AG10803 (cell line): ENCODE measurements at places on chromosomes 2 and 18.

DNA sequence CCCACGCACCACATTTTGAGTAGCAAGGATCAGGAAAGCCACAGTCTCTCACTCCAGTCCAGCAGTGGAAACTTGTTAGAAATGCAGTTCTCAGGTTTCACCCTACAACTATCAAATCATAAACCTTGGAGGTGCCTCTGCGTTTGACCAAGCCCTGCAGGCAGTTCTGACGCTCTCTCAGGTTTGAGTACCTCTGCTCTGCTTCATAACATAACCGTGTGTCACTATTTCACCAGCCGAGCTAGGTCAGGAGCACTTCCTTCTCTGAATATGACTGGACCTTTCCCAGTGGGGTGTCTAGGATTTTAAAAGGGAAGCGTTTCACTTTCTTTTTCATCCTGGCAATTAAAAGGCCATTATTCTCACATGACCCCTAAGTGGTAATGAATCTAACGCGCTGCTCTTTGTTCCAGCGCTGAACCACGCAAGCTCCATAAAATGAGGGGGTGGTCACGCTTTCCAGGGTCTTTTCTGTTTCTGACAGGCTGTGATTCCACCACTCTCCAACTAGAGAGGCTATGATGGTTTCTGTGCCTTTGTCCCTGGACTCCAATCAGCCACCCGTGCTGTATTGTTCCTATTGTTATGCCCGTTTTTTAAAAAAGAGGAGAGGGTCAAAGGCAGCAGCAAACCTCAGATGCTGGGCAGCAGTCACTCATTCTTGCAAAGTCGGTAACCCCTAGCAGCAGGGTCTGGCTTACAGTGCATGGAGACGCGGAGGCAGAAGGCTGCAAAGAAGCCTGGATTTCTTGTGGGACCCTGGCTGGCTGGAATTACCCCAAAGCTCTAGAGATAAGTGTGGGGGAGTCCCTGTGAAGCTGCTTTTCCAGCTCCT, 75.2 kb upstream of the CTNNA2 start:
- no peak for DNase-seq

GRCh38 chr2:152486737-152487400, 151.9 kb downstream of the FMNL2 start:
- no peak for DNase-seq

GRCh38 chr2:181161615-181162014, 181.2 kb downstream of the UBE2E3 start:
- no peak for DNase-seq

DNA sequence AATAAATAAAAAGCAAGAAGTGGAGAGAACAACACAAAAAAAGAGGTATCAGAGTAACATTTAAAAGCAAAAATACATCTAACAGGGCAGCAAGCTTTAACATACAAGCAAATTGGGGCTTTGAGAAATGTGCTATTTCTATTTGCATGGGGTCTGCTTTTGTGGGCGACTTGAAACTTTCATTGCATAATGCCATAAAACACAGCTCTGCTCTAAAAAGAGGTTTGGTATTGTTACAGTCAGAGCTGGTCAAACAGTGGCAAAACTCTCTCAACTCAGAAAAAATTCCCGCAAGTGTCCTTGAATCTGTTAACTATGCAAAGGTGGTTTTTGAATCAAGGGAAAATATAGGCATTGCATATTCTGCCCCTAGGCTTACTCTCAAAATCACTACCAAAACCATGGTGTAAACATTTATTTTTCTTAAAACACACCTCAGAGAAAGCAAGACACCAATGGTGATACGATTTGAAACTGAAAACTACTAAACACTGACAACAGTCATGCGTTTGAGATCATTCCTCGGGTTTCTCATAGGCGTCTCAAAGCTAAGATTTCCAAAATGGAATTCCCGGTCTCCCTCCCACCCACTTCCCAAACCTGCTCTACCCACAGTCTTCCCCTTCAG, 45.5 kb downstream of the RNF152 start:
- no peak for DNase-seq

GRCh38 chr2:217468042-217468830, 534.6 kb downstream of the TNS1 start:
- no peak for DNase-seq

DNA sequence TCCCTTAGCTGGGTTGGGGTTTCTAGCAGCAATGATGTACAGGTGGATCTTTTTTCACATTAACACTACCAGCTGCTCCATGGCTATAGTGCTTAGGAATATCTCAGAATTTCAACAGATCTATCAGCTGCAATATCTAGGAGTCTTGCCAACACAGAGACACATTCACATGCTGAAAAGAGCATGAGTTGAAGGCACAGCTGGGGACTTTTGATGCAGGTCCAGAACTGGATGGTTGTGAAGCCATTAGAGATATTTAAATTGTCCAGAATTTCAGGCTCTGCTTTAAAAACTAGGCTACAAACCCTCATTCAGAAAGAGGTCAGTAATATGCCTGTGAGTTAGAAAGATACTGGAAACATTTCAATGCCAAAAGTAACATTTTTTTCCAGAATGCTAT, 122.2 kb upstream of the CCDC195 start:
- DNase-seq, result peak; percentile 89

GRCh38 chr2:202149155-202149762, 76.2 kb downstream of the KIAA2012 start:
- DNase-seq, result peak; percentile 75

- peak; percentile 81 for DNase-seq
These were observed 103.7 kb downstream of the CTAGE1 start for GRCh38 chr18:22314001-22314400.

DNA sequence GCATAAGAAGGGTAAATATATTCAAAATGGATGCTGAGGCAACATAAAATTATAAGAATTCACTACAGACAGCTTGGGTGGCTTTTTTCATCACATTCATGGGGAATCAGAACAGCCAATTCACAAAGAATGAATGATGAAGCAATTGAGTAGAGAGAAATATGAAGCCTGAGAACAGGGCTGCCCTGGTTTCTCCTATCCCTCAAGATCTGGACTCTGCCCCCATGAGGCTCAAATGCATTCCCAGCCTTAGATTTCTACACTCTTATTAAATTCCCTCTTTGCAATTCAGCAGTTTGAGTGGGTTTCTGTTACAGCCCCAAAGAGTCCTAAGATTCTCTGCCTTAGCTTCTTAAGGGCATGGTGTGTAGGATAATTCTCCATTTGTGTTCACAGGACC, 172.5 kb downstream of the MAIP1 start:
- peak; percentile 77 for DNase-seq

DNA sequence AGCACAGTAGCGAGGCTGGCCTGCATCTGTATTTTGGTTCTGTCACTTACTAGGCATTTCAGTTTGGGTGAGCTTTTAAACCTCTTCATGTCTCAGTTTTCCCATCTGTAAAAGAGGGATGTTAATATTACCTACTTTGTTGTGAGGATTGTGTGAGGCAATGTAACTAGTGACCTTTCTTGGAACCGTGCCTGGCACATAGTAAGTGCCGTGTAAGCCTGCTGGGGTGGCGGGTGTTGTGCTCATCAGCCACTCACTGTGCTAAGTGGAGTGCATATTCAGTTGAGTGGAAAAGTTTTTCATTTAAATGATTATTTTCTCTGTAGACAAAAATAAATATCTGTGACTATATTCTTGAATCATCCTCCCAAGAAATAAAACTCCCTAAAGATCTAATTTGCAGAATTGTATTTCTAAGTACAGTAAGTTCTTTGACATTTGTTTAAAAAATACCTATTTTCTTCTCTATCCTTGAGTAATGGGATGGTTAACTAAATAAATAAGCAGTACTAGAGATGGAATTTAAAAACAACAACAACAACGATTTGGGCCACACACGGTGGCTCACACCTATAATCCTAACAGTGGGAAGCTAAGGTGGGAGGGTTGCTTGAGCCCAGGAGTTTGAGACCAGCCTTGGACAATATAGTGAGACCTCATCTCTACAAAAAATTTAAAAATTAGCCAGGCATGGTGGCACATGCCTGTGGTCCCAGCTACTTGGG, 56.7 kb downstream of the MALT1 start:
- peak; percentile 7 for DNase-seq

DNA sequence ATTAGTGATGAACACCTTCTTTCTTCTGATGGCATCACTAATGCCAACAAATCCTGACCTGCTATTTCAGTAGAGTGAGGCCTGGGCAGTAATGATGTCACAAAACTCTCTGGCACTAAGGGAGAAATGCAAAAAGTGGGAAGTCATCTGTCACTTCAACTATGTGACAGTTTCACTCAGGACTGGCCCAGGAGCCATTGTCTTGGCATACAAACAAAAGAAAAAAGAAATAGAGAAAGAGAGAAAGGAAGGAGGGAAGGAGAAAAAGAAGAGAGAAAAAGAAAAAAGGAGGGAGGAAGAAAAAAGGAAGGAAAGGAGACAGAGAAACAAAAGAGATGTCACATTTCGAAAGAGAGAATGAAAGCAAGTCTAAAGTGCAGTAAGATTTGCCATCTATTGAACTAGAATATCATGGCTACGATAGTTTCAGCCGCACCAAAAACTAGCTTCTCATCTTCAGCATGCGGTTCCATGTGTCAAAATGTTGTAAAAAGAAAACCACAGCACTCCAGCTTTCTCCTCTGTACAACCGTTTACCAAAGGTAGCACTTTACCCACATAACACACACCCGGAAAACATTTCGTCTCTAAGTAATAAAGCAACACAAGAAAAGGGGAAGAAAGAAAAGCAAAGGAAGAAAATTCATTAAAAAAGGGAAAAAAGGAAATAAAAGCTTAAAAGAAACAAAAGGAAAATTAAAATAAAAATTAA, 50.1 kb downstream of the CD226 start:
- no peak for DNase-seq

DNA sequence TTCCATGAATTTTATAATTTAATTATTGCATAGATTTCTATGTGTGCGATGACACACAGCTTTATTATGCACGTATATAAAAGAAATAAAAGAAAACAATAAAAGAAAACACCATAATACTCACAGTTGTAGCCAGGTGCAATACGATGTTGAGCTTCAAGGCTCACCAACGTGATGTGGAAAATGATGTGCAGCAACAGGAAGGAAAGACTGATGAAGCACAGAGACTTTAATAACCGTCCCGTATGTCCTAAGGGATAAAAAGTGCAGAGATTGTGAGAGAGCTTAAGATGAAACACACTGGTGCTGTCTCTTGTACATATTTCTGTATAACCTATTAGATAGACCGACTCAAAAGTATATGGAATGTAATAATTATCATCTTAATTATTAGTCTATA, 170.0 kb downstream of the PIEZO2 start:
- no peak for DNase-seq

GRCh38 chr18:47802802-47803201, 127.7 kb downstream of the SMAD2 start:
- no peak for DNase-seq

DNA sequence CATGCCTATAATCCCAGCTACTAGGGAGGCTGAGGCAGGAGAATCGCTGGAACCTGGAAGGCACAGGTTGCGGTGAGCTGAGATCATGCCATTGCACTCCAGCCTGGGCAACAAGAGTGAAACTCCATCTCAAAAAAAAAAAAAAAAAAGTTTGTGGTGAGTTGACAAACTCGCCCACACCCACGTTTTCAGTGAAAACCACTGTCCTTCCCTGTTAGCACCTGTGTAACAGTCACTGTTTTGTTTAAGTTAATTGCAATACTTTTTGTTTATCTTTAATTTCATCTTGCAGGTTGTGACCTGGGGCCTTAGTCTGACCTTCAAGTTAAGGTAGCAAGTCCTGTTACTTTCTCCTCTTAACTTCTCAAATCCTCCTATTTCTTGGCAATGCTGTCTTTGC, 65.5 kb upstream of the SKOR2 start:
- no peak for DNase-seq

DNA sequence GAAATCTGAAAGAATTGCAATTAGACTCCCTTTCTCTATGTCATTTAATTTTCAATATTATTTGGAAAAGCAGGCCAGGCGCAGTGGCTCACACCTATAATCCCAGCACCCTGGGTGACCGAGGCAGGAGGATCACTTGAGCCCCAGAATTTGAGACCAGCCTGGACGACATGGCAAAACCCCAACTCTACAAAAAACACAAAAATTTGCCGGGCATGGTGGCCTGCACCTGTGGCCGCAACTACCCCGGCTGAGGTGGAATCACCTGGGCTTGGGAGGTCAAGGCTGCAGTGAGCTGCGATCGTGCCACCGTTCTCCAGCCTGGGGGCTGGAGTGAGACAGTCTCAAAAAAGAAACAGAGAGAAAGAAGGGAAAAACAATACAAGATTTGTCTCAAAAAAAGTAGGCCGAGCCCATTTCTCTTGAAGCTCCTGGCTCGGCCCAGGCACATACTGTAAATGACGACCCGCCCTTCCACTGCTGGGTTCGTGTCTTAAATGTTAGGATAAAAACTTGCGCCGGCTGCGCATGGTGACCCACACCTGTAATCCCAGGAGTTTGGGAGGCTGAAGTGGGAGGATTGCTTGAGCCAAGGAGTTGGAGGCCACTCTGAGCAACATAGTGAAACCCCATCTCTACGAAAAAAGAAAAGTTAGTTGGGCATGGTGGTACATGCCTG, 31.1 kb upstream of the GPC1 start:
- no peak for DNase-seq

DNA sequence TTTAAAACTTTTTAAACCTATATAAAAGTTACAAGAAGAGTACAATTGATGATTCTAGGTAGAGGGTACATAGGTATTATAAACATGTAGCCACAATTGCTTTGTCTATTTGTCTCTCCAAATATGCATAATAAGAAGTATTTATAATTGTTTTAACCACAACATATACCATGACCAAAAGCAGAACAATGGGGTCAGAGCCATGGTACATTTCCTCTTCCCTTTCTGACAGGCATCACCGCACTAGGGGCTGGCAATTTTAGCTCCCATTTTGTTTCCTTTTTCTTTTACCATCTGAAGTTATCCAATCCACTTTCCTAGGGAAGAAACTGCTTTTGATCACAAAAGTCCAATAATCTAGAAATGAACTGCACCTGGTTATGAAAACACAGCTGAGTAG, 49.3 kb downstream of the TMX3 start:
- DNase-seq, result no peak

DNA sequence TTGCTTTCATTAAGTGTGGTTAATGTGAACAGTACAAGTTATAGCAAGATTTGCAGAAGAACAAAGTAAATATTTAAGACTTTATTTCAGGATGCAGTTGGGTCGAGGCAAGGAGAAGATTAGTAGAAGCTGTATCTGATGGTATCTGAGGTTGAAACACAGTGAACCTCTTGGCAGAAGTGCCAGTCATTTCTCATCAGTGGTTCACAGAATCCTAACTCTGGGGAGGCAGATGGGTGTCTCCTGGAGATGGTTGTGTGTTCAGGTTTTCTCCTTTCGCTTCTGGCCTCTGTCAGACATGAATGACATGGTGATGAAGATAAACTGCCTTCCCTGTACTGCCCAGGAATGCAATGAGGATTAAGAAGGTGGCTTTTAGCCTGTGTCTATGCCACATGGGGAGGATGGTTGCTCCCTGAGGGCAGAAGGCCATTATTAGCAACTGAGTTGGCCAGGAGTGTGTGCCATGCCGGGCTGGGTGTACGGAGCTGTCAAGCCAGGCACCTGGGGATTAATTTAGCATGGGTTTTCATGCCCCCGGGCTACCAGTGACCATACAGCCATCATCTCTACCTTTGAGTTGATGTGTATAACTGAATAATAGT, 28.0 kb downstream of the MGAT5 start:
- DNase-seq, result no peak

GRCh38 chr2:163657281-163657656, 78.5 kb downstream of the FIGN start:
- peak; percentile 17 for DNase-seq

- no peak for DNase-seq
These were observed 16.2 kb downstream of the GULP1 start for GRCh38 chr2:188307850-188308283.
